Stomach (tissue), 19 donors: ENCODE measurements at places on chromosomes 11 and 22. TPM values are rescaled to one million over a fixed set of nuclear protein-coding genes. Genes with fewer than 3 reads are reported as not detected.

DNA sequence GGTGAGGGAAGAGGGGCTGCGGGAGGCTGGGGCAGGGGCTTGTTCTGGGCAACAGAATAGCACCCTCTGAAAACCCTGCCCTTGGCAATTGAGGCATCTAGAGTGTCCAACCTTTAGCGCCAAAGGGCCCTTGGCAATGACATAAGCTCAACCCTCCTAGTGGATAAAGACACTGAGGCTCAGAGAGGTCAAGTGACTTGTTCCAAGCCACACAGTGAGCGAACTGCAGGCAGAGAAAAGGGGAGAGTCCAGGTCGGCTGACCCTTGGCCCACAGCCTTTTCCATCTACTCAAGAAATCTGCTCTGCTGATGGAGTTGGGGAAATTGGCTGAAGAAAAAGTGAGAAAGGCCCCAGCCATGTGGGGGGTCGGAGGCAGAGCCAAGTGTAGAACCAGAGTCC is 2.9 kb downstream of the SEC14L2 start:
- DNase-seq, result no peak
- no peak overlapping the region for H3K27ac ChIP-seq
- peaks cover 40% of the 10 kb centered on the region for H3K4me1 ChIP-seq
- no peak overlapping the region for H3K4me3 ChIP-seq
- H3K36me3 ChIP-seq, result peaks cover 13% of the 10 kb centered on the region
- no peaks in the 10 kb centered on the region for H3K27me3 ChIP-seq

The ARHGEF17 gene
- 37.4 TPM for total RNA-seq

DNA sequence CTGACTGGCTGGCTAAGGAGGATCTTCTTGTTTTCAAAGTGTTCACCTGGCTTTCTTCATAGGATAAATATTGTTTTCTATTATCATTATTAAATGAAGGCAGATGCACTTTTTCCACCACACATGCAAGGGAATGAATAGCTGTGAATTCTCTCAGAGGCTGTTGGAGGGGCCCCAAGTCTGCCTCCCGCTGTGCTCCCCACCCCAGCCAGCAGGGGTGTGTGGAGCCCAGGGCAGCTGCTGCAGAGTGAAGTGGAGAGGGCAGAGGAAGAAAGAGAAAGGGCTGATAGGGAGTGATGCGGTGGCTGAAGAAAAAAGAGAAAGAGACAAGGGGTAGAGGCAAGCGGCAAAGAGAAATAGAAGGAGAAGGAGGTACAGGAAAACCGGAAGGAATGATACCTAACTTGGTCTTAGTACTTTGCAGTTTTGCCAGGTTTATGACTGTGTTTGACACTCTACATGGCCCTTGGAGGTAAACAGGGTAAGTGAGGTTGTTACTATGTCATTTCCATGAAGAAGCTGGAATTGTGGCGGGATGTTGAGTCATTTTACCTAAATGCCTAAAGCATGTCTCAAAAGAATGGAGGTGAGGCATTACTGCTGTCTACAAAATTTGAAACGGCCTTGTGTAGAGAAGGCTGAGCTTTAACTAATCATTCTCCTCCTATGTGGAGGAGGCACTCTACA is 145.7 kb upstream of the B3GAT1 start:
- no peaks in the 10 kb centered on the region for H3K27me3 ChIP-seq
- H3K36me3 ChIP-seq, result no peaks in the 10 kb centered on the region
- no peak overlapping the region for H3K4me3 ChIP-seq

The OR2AG1 gene
- not detected for total RNA-seq

The MPPED2 gene
- 10.3 TPM for total RNA-seq

GRCh38 chr11:32056438-32056837 is 34.4 kb upstream of the RCN1 start:
- H3K27me3 ChIP-seq, result peaks cover 8% of the 10 kb centered on the region
- H3K4me1 ChIP-seq, result no peaks in the 10 kb centered on the region
- no peak overlapping the region for H3K27ac ChIP-seq

DNA sequence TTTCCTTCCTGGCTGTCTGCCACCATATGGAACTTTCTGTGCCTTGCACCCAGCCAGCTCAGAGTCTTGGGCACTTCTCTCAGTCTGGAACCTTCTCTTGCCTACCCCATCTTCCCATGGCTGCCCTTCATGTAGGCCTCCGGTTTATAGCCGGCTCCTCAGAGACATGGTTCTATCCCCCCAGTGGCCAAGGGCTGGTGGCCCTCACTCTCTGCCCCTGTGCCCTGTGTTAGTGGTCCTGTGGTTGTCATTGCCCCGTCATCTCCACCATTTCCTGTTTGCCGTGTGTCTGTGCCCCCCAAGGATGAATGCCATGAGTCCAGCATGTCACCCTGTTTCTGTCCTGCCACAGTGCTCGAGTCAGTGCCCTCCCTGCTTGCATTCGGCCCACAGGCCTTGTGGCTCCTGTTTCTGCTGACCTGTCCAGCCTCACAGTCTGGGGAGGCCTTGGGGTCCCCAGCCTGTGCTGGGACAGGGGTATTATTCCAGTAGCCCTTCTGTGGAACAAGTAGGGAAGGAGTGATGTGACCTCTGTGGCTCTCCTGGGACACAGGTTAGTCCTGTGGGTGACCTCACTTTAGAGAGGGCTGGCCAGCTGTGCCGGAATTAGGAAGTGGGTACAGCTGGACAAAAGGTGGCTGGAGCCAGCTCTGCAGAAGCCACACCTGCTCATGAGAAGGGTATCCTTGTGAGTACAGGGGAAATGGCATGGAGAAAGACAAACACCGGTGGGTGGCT is 30.7 kb downstream of the ST3GAL4 start:
- no peaks in the 10 kb centered on the region for H3K27me3 ChIP-seq
- DNase-seq, result no peak
- H3K36me3 ChIP-seq, result no peaks in the 10 kb centered on the region
- H3K4me3 ChIP-seq, result no peak overlapping the region
- peaks cover 29% of the 10 kb centered on the region for H3K4me1 ChIP-seq
